AG04450 (cell line): ENCODE measurements at places on chromosomes 3 and 15.

GRCh38 chr3:158732856-158733200, 571 bp upstream of the RARRES1 start:
- DNase-seq: no peak

GRCh38 chr3:133426721-133427120, 26.9 kb downstream of the BFSP2 start:
- no peak for DNase-seq

GRCh38 chr3:52200981-52201679, 3.2 kb downstream of the ALAS1 start:
- DNase-seq: no peak

DNA sequence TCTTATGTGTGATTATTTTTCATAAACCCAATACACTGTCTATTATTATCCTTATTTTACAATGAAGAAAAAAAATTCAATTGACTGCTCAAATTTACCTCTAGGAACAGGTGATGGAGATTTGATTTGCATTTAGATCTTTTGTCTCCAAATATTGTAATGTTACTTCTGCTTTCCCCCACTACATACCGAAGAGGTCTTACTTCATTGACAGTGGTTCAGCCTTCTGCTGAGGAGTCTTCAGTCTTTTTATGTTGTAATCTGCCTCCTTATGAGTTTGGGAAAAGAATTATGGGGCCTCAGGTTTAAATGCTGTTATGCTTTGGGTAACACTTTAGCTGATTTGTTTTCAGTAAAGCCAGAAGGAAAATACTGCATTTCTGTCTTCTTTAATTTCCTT, 199.5 kb downstream of the LPP start:
- no peak for DNase-seq

DNA sequence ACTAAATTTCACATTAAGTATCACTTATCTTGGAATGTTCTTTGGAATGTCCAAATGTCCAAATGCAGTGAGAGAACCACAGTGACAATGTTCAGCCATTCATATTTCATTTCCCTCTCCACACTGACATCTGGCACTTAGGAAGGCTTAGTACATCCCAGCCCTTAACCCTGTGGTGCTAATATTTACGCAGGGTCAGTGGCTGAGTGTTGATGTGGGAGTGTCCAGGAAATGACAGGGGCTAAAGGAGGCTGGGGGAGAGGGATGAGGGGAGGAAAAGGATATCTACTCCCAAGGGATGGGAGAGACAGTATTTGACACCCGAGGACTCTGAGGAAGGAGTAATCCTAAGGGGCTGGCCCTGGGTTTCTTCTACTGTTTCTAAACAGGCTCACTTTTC, 14.1 kb upstream of the CCR4 start:
- no peak for DNase-seq

DNA sequence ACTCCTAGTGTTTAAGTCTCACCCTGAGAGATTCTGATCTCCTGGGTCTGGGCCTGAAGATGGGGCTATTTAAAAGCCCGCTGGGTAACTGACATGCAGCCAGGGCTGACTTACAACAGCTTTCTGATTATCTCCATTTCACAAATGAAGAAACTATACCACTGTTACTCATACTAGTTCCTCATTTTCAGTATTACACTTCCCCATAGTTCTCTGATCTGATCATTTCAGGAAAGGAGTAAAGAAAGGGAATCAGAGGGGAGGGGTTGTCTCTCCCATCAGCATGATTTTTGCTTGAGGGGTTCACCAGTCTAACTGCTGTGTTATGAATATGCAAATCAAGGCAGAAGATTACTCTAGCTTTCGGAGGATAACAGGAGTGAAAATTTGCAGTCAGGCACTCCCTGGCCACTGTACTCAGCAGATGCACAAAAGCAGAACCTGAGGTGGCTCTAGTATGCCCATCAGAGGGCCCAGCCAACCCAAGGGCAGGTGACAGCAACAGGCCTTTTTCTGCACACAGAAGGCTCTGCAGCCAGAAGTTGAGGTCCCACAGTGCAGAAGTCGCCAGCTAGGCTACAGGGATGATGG, 59.4 kb downstream of the DAPK2 start:
- DNase-seq: no peak

- no peak for DNase-seq
Measured at GRCh38 chr3:125085166-125085565, 29.4 kb upstream of the HEG1 start.
